ENCODE measurements at places on chromosomes 12 and 14.

- DNase-seq: no peak
- peaks cover under 1% of the 10 kb centered on the region for H3K36me3 ChIP-seq
- no peak overlapping the region for H3K27ac ChIP-seq
- H3K4me3 ChIP-seq: no peak overlapping the region
- H3K4me1 ChIP-seq: no peaks in the 10 kb centered on the region
- peaks cover 19% of the 10 kb centered on the region for H3K27me3 ChIP-seq
Measured at GRCh38 chr14:32597771-32598170, 268.7 kb downstream of the AKAP6 start.

DNA sequence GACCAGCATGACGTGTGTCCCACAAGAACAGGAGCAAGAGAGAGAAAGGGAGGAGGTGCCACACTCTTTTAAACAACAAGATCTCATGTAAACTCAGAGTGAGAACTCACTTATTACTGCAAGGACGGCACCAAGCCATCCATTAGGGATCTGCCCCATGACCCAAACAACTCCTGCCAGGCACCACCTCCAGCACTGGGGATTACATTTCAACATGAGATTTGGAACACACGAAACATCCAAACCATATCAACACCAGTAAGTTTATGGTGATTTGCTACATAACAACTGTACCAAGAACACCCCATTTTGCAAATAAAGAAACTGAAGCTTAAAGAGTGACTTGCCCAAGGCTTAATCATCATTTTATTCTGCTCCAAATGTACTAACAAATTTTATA lies 23.7 kb upstream of the OR6J1 start:
- H3K36me3 ChIP-seq: peaks cover 2% of the 10 kb centered on the region
- peaks cover 10% of the 10 kb centered on the region for H3K27me3 ChIP-seq
- no peak overlapping the region for H3K4me3 ChIP-seq
- no peak for DNase-seq

- no peak overlapping the region for H3K4me3 ChIP-seq
- H3K4me1 ChIP-seq: no peaks in the 10 kb centered on the region
Measured at GRCh38 chr14:80383223-80383622, 171.9 kb upstream of the DIO2 start.

DNA sequence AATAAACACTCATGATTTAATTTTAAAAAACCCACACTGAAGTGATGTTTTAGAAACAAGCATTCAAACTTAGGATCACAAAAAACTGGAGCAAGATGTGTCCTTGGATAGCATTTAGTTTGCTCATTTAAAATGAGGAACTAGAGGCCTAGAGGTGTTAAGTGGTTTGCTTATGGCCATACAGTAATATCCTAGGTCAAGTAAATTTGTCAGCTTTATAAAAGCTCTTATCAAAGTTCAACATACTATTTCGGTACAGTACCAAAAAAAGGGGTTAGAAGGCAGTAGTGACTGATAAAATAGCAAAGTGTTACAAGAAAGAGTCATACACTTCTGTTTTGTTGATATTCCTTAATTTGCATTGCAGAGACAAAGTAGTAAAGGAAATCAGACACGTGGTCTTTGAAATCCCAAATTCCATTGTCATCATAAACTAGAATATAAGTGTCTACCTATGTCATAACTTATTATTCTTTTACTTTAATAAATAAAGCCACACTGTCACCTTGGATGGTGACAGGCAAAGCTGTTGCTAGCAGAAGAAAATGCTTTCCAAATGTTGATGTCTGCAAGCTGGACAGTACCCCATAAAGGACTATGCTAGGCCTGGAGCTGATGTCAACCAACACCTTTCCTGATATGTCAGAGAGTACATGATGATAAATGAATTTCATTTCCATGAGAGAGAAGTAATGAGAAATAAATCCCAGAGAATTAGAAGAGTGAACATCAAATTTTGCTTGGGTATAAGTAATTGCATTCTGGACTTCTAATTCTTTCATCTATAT lies 17.6 kb upstream of the SRP54 start:
- H3K36me3 ChIP-seq: peaks cover 2% of the 10 kb centered on the region
- H3K27ac ChIP-seq: peak overlapping the region; percentile 89
- no peaks in the 10 kb centered on the region for H3K27me3 ChIP-seq
- H3K4me1 ChIP-seq: peaks cover 5% of the 10 kb centered on the region
- no peak for DNase-seq
- H3K4me3 ChIP-seq: no peak overlapping the region

DNA sequence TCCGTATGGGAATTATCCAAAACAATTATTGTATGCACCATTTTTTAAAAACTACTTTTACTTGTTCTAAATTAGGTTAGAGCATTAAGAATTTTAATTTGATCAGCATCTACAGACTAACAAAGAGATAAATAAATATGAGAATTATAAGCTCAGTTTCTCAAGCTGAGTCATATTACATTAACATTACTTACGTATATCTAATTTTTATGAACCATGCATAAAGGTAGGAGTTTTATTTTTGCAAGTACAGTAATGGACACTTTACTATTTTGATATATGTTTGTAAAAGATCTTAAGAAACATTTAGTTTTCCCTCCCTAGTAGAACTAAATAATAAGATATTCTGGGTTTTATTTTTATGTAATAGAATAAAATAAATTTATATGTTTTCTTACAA lies 410.1 kb downstream of the TMEM117 start:
- no peaks in the 10 kb centered on the region for H3K27me3 ChIP-seq
- H3K27ac ChIP-seq: no peak overlapping the region
- no peaks in the 10 kb centered on the region for H3K36me3 ChIP-seq
- DNase-seq: no peak
- H3K4me1 ChIP-seq: no peaks in the 10 kb centered on the region

DNA sequence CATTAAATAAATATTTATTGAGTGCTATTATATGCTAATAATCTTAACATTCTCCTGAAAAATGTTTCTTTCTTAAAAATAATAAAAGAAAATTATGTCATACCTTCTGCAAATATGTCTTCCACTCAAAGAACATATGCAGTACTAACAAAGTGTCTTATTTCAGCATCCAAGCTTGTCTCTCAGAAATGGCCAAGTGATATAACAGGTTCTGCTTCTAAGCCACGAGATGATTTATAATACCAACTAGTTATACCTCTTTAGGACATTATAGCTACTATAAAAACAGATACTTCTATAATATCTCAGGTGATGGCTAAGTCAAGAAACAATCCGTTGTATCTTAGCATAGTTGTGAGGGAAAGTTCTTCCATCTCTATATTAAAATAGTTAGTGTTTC lies 128.1 kb upstream of the ARID2 start:
- H3K4me3 ChIP-seq: no peak overlapping the region
- H3K36me3 ChIP-seq: peaks cover 3% of the 10 kb centered on the region
- H3K27ac ChIP-seq: no peak overlapping the region
- peaks cover 10% of the 10 kb centered on the region for H3K27me3 ChIP-seq
- no peak for DNase-seq

DNA sequence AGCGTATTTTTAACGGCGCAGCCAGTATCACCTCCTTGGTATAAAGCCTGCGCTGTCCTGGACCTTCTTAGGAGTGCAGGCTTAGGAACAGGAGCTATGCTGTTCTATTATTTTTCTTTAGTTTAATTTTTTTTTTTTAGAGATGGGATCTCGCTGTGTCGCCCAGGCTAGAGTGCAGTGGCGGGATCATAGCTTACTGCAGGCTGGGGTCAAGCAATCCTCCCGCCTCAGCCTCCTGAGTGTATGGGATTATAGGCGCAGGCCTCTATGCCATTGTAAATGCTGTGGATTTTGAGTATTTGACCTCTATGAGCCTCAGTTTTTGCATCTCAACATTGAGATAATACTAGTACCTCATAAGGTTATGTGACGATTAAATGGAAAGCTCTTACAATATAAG lies 4.1 kb downstream of the OR10AD1 start:
- peaks cover 7% of the 10 kb centered on the region for H3K27me3 ChIP-seq
- DNase-seq: no peak
- peaks cover 33% of the 10 kb centered on the region for H3K4me1 ChIP-seq
- H3K27ac ChIP-seq: peak overlapping the region; percentile 99
- peaks cover 8% of the 10 kb centered on the region for H3K36me3 ChIP-seq

GRCh38 chr14:54299410-54300363 lies 97.1 kb upstream of the CDKN3 start:
- H3K4me3 ChIP-seq: no peak overlapping the region
- H3K4me1 ChIP-seq: no peaks in the 10 kb centered on the region
- H3K27ac ChIP-seq: no peak overlapping the region
- no peaks in the 10 kb centered on the region for H3K36me3 ChIP-seq

DNA sequence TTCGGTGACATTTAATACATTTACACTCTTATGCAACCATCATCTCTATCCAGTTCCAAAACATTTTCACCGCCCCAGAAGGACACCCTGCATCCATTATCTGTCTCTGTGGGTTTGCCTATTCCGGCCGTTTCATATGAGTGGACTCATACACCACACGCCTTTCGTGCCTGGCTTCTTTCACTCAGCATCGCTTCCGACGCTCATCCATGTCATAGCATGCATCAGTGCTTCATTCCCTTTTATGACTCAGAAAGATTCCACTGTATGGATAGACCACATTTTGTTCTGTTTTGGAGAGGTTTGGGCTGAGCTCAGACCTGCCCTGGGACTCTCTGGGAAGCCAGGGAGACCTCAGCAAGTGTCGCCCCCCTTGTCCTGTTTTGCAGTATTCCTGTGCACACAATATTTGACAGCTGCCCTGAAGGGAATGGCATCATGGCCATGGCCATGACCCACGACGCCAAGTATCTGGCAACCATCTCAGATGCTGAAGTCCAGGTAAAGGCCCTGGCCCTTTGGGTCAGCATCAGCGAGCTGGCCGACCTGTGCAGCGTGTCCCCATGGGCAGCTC lies 23.8 kb downstream of the CFAP251 start:
- H3K36me3 ChIP-seq: peaks cover under 1% of the 10 kb centered on the region
- no peak overlapping the region for H3K4me3 ChIP-seq
- H3K27me3 ChIP-seq: no peaks in the 10 kb centered on the region
- H3K4me1 ChIP-seq: peaks cover 12% of the 10 kb centered on the region
- no peak overlapping the region for H3K27ac ChIP-seq
- DNase-seq: no peak

DNA sequence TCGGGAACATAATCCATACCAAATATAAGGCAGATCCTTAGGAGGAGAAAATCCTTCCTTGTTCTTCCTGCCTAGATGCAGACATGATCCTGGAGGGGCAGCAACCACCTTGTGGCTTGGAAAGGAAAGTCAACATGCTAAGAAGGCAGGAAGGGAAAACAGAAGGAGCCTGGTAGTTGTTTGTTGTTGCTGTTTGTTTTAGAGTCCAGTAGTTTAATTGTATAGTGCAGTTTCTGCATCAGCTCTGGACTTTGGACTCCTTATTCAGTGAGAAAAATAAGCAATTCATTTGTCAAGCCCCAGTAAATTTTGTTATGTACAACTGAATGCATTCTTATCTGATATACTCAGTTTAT lies 45.7 kb upstream of the APPL2 start:
- H3K27me3 ChIP-seq: peaks cover 12% of the 10 kb centered on the region
- H3K36me3 ChIP-seq: no peaks in the 10 kb centered on the region
- no peak overlapping the region for H3K27ac ChIP-seq
- peaks cover 3% of the 10 kb centered on the region for H3K4me1 ChIP-seq

DNA sequence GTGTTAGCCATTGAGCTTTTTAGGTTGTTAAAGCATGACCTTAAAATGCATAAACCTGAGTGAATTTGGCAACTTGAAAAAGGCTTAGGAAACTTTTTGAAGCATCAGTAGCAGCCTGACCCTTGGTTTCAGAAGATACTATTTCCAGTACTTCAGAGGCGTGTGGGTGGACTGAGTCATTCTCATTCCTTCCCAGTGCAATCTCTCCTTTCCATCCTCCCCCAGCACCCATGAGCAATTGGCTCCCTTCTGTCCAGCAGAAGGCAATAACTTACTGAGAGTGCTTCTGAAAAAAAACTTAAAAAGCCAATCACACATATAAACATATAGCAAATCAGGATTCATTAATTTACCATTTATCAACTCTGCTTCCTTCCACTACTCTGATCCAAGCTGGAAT lies 299.3 kb upstream of the STXBP6 start:
- no peak for DNase-seq
- no peaks in the 10 kb centered on the region for H3K36me3 ChIP-seq
- no peak overlapping the region for H3K27ac ChIP-seq
- H3K4me1 ChIP-seq: no peaks in the 10 kb centered on the region

- H3K36me3 ChIP-seq: no peaks in the 10 kb centered on the region
- H3K27me3 ChIP-seq: peaks cover 7% of the 10 kb centered on the region
- no peak overlapping the region for H3K4me3 ChIP-seq
- DNase-seq: no peak
Measured at GRCh38 chr12:131333621-131334440, 377.1 kb upstream of the SFSWAP start.

DNA sequence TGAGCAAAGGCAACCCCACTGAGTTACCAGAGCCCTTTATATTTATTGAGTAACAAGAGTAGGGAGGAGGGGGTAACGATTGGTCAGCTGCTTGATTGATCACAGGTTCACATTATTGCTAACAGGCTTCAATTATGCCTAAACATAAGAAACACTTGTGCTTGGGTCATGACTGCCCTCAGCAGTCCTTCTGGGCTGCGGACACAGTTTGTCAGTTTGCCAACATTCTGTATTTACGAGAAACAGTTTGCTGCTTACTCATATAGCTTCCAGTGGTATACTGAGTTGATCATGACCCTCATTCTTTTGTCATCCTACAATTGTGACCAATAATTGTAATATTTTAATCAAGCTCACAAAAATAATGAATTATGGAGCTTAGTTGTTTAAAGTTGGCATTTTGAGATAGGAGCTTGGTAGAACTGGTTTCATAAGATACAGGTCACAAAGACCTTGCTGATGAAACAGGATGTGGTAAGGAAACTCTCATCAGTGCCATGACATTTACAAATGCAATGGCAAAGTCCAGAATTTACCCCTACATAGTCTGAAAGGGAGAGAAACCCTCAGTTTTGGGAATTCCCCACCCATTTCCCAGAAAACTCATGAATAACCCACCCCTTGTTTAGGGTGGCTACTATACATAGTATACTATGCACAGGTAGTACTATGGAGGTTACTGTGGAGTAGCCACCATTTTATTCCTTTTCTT lies 1421.0 kb upstream of the FLRT2 start:
- no peaks in the 10 kb centered on the region for H3K27me3 ChIP-seq
- no peaks in the 10 kb centered on the region for H3K36me3 ChIP-seq
- no peaks in the 10 kb centered on the region for H3K4me1 ChIP-seq
- H3K27ac ChIP-seq: no peak overlapping the region
- no peak for DNase-seq

- H3K36me3 ChIP-seq: no peaks in the 10 kb centered on the region
- H3K27me3 ChIP-seq: no peaks in the 10 kb centered on the region
- H3K4me1 ChIP-seq: no peaks in the 10 kb centered on the region
- H3K27ac ChIP-seq: no peak overlapping the region
- H3K4me3 ChIP-seq: no peak overlapping the region
Measured at GRCh38 chr12:100234591-100235304, 32.1 kb downstream of the DEPDC4 start.

- peaks cover 32% of the 10 kb centered on the region for H3K27me3 ChIP-seq
- H3K4me3 ChIP-seq: no peak overlapping the region
- H3K27ac ChIP-seq: no peak overlapping the region
- no peaks in the 10 kb centered on the region for H3K36me3 ChIP-seq
- H3K4me1 ChIP-seq: no peaks in the 10 kb centered on the region
Measured at GRCh38 chr12:4900327-4900726, 9.4 kb upstream of the KCNA1 start.

DNA sequence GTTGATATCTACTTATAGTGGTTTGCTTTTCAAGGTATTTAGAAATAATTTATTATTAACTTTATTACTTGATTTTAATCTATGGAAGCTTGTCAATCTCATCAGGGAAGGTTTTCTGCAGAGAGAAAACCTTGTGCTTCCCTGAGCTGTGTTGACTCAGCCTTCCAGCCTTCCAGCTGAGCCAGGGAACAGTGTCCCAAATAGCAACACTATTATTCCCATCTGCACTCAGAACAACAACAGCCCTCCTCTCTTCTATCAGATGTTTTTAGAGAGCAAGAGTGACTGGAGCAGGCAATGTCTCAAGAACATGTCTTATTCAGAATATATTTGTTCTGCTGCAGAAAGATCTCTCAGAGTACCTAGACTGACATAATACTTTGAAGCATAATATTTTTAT lies 389.9 kb upstream of the GARIN6 start:
- no peak overlapping the region for H3K4me3 ChIP-seq
- no peaks in the 10 kb centered on the region for H3K4me1 ChIP-seq
- H3K27me3 ChIP-seq: no peaks in the 10 kb centered on the region
- H3K27ac ChIP-seq: no peak overlapping the region
